ENCODE measurements at places on chromosomes 1 and 21.

DNA sequence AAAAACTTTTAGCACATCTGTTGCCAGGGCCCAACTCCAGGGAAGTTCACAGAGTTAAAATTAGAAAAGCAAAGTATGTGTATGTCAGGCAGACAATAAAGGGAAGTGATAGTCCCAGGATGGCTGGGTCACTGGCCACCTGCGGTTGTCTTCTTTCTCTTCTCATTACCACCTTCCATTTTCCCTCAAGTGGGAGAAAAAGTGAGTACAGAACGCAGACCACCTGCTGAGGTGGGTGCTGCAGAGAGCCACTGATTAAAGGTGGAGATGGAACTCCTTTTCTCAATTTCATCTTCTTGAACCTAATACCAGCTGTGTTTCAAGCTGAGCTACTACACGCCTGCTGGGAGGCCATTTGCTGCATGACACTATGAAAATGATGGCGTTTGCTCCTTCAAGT lies 88.8 kb upstream of the PDE4B start:
- DNase-seq: no peak

DNA sequence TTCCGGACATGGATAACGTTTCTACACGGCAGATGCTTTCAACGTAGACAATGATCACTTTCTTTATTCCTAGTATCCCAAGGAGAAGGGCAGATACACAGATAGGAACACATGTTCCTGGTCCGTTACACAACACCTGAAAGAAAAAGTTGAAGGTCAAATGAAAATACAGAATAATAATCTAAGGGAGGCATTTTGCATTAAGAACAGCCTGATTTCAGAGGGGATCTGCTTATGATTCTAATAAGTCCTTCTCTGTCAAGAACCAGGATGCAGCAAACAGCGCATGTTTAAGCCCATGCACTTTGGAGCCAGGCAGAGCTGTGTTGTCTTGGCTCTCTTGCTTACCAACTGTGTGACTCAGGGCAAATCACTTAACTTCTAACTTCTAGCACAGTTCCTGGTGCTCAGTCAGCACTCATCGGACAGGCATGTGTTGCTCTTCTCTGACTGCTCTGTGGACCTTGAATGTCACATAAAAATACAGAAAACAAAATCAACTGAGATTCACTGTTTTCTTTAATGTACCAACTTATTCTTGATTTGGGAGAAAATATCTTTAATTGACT lies 56.3 kb upstream of the CNN3 start:
- DNase-seq: no peak

- DNase-seq: no peak
Observed at GRCh38 chr1:159428536-159428935, 3.5 kb upstream of the OR10J4 start.

DNA sequence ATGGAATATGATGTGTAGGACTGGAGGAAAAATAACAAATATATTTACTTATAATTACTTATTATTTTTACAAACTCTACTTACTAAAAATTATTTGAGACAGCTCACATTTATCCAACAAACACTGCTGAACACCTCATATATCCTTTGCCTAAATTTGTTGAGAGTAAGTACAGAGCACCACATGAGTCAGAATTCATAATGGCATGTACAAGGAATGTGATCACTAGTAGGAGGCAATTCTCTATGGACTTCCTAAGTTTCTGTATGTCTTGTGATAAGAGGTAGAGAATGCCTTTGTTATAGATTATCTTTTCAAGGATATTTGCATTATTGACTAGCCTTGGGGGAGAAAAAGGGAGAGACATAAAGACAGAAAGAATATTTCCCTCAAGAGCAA lies 8.2 kb upstream of the ST6GALNAC3 start:
- no peak for DNase-seq

DNA sequence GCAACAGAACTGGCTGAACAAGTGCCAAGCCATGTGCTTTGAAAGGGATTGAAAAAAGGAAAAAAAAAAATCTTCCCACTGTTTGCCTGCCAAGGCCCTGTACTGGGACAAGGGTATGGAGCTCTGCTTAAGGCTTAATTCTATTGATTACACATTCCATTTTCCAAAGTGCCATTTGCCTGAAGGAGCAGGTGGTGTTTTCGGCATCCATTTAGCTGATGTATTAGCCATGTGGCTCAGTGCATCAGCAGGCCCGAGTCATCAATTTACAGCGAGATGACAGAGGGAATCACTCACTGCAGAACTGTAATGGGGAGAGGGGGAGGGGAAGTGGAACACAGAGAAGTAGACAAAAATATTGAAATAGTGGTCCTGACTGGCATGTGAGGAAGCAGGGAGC lies 144.2 kb upstream of the BEND5 start:
- no peak for DNase-seq

Measured in cortex of kidney (tissue), 1 donor.